ENCODE measurements at places on chromosomes 4 and X.

GRCh38 chr4:80990851-80991250 is 39.7 kb upstream of the BMP3 start:
- no peak for DNase-seq

- DNase-seq, result no peak
Measured at GRCh38 chr4:85522277-85522676, 47.3 kb downstream of the ARHGAP24 start.

DNA sequence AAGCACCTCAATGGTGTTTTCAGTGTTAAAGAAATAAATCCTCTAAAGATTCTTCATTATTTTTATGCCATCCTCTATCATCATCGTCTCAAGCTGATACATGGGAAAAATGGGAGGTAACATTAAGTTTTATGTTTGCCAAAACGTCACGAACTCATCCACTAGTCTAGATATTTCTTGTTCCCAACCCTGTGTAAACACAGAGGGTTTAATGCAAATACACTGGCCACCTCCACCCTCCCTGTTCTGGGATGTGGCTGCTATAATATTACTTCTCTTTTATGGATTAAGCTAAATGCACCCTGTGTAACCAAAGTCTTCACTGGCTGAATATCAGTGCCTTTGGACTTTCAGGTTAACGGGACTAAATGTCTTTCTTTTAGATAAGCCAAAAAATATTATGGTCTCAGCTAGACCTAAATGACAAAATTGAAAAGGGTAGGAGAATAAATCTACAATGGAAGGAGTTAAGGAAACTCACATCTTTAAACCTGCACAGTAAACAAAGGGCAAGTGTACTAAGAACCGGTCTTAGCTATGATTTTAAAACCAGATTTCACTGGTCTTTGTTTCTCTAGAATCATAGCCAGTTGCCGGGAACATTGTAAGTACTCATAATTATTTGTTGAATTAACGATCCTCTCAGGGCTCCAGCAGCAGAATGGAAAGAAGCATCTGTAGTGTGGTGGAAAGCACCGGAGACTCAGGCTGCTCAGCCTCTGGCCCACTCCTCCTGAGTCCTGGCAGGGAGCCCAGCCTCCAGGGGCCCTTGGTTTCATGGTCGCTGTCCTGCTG is 103.5 kb upstream of the NOCT start:
- DNase-seq, result no peak

GRCh38 chr4:3221184-3221494 is 27.8 kb upstream of the MSANTD1 start:
- no peak for DNase-seq

GRCh38 chr4:97353876-97354275 is 789.4 kb downstream of the STPG2 start:
- no peak for DNase-seq

DNA sequence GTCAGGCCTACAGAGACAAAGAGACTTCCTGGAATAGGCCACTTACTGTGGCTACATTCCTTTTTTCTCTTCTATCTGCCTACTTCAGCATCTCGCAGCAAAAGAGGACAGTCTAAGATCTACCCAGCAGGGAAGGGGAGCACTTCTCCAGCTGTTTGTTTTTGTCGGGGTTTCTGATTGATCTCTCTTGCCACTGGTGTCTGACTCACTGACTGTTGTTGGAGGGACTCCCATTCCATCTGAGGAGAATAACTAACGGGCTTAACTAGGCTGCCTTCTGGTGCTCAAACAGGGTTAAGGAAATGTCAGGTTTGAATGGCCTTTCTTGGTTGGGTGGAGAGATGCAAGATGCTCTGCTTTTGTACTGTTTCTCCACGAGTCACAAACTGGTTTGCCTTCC is 100.2 kb upstream of the TMEM164 start:
- no peak for DNase-seq

DNA sequence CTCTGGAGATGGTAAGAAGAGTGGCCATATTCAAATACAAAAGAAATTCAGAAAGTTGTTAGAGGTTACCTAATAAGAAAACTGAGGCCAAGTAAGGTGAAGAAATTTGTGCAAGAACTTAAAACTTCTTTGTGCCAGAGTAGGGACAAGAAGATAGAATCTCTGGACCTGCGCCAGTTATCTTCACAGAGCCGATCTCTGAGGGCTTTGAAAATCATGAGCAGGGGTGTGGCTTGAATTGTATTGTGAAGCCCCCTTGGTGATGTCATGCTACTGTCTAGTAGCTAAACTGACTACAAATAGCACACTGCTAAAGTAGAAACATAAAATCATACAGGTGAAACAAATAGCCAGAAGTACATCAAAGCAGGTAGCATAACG is 184.6 kb downstream of the UGT8 start:
- no peak for DNase-seq

DNA sequence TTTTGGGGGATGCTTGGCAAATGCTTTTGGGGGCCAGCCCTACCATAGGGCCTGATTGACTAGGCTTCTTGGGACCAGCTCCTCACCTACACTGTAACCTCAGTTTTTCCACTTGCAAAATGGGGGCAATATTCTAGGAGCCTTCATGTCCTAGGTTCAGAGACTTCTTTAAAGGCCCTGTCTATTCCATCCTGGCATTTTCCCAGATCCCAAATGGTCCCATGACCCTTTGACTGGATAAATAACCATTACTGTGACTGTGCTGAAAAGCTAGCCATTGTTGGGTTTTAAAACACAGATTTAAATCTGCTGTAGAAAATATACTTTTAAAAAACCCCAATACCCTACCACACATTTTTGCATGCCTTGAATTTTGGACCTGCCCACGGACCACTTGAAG is 149.8 kb downstream of the EFNB1 start:
- DNase-seq, result no peak

- no peak for DNase-seq
Measured at GRCh38 chrX:45036161-45036560, 163.2 kb downstream of the KDM6A start.

- no peak for DNase-seq
Measured at GRCh38 chrX:121876305-121876704, 828.9 kb downstream of the GLUD2 start.

GRCh38 chrX:133561251-133561650 is 146.0 kb upstream of the GPC4 start:
- no peak for DNase-seq

GRCh38 chr4:1246111-1246881 is 2.6 kb downstream of the CTBP1 start:
- no peak for DNase-seq

DNA sequence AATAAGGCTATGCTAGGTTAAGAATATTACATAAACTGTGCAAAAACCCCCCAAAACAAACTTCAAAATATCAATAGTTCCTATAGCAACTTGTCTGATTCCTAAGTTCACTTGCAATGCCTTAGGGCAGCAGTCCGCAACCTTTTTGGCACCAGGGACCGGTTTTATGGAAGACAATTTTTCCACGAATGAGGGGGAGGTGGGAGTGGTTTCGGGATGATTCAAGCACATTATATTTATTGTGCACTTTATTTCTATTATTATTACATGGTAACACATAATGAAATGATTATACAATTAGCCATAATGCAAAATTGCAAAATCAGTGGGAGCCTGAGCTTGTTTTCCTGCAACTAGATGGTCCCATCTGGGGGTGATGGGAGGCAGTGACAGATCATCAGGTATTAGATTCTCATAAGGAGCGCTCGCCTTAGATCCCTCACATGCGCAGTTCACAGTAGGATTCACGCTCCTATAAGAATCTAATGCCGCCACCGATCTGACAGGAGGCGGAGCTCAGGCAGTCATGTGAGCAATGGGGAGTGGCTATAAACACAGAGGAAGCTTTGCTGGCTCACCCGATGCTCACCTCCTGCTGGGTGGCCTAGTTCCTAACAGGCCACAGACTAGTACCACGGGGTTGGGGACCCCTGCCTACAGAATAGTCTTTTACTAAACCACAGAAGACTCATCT is 39.7 kb downstream of the ACOX3 start:
- no peak for DNase-seq

- DNase-seq, result no peak
Measured at GRCh38 chr4:57094832-57095223, 15.4 kb downstream of the IGFBP7 start.

DNA sequence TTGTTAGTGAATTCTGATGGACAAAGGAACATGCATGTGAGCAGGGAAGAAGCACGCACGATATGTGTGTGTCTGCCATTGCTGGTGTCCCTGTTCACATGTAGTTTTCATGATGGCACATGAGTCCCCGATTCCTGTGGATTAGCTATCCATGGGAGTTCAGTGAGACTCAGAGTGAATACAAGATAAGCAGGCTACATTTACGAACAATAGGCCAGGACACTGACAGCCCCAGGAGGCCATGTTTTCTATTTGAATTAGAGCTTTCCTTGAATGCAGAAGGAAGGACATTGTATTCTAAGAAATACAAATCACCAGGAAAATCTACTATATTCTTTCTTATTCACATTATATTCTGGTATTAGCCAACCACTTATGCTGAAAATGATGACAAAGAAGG is 171.4 kb downstream of the PPP1R2C start:
- no peak for DNase-seq

GRCh38 chr4:119725011-119725410 is 96.4 kb upstream of the PDE5A start:
- DNase-seq, result no peak

GRCh38 chr4:48698029-48698971 is 81.8 kb downstream of the FRYL start:
- DNase-seq, result no peak

GRCh38 chr4:11765849-11766453 is 337.3 kb upstream of the HS3ST1 start:
- DNase-seq, result no peak

GRCh38 chrX:12779534-12779933 is 11.7 kb upstream of the PRPS2 start:
- DNase-seq, result no peak

- no peak for DNase-seq
Measured at GRCh38 chr4:175770555-175770954, 41.5 kb downstream of the GPM6A start.

DNA sequence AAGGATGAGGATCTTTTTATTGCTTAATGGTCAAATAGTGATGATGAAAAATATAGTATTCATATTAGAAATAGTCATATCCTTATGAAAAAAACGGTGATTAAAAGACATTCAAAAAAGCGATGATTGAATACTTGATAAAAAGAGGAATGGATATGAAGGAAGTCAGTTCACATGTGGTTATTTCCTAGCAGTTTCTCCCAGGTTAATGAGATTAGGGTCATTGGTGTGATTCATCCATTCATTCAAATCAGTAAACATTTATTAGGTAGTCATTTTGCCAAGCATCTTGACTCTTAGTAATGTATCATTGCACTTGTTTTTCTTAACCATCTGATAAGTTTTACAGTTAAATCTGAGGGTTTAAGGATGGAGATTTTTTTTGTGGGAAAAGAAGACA is 294.1 kb downstream of the ARHGAP24 start:
- DNase-seq, result no peak

- DNase-seq, result no peak
Measured at GRCh38 chrX:108735679-108736508, 469 bp downstream of the IRS4 start.

DNA sequence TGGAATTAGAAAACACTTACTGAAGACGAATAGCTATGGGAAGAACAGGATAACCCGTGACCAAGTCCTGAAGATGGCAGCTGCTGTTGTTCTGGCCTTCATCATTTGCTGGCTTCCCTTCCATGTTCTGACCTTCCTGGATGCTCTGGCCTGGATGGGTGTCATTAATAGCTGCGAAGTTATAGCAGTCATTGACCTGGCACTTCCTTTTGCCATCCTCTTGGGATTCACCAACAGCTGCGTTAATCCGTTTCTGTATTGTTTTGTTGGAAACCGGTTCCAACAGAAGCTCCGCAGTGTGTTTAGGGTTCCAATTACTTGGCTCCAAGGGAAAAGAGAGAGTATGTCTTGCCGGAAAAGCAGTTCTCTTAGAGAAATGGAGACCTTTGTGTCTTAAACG is 2.4 kb downstream of the AGTR2 start:
- DNase-seq, result no peak

DNA sequence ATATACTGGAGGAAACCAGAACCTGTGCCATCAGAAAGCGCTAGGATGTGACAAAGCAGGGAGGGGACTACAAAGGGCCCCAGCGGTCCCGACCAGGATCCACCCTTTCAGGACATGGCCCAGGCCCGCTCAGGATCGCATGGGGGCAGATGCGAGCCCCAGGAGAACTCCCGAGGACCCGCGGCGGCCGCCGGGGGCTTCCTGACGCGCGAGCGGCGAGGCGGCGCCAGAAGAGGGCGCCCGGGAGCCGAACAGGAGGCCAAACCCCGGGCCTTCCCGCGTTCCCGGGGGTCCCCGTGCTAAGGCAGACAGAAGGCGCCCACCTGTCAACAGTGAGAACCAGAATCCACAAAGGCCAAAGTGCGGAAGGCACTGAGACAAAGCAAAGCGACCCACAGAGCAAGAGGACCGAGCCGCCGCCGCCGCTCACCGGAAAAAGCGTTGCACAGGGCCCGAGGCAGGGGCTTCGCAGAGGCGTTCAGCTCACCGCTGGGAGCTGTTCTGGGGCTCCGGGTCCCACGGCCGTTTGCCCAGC is 7.3 kb upstream of the OPN1LW start:
- DNase-seq, result no peak

DNA sequence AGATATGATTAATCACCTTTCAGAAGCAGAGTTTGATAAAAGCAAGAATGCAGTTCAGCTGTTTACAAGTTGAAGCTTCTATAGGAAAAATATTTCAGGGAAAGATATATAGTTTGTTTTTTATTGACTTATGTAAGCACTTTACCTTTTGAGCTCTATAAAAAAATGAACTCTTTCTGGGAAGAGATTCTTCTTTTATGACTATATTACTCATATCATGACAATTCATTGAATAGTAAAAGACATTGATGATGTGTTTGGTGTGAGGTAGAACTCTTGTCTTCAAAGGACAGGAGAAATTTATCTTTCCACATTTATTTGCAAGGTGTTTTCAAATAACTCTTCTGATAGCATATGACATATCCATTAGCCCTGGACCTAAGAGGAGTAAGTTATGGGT is 156.6 kb downstream of the SLC4A4 start:
- DNase-seq, result no peak

GRCh38 chrX:20514358-20514757 is 247.6 kb upstream of the RPS6KA3 start:
- DNase-seq, result no peak

DNA sequence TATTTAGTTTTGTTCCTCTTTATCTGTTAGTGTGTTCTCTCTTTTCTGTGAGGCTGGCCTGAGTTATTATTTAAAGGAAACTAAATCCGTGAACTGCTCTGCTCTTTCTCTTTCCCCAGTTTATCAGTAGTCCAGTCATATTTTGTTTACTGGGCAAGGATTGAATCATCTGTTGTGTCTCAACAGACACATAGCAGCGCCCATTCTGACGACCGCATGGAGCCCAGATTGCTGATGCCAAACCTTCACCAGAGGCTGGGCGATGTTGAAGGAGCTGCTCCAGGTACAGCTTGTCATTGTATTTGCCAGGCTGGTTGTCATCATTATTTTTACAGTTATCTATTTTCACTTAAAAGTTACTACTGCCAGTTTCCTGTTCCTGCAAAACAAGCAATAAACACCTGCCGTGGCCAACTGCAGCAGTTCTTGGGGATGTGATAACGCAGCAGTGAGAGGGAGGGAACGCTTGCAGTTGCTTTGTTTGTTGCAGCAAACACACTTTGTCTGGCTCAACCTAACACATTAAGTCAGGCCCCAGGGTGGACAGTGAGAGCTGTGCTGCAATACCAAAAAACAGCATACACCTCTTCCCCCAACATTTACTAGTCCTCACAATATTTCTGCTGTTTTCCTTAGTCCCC is 10.1 kb downstream of the REELD1 start:
- DNase-seq, result no peak

- peak; percentile 47 for DNase-seq
Measured at GRCh38 chr4:159607809-159608208, 504.9 kb downstream of the RAPGEF2 start.

Data from NCI-H1048 (cell line).